Caco-2 (cell line): ENCODE measurements at places on chromosomes 4 and X.

GRCh38 chr4:174434455-174434854 is 87.8 kb downstream of the HPGD start:
- DNase-seq: no peak

DNA sequence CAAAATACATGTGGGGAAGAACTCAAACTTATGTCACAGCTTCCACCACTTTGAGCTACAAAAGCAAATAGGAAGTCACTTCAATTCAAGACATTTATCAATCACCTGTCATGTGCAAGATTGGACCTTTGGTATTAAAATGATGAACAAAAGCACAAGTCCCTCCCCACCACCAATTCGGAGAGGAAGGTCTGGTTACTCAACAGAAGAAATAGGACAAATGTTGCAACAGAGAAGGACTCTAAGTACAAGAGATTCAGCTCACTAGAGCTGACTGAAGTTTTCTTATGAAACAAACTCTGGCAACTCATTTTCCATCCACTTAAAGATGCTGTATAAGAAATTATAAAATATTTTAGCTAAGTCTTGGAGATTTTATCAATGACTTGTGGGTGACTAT is 16.0 kb upstream of the MMRN1 start:
- no peak for DNase-seq

DNA sequence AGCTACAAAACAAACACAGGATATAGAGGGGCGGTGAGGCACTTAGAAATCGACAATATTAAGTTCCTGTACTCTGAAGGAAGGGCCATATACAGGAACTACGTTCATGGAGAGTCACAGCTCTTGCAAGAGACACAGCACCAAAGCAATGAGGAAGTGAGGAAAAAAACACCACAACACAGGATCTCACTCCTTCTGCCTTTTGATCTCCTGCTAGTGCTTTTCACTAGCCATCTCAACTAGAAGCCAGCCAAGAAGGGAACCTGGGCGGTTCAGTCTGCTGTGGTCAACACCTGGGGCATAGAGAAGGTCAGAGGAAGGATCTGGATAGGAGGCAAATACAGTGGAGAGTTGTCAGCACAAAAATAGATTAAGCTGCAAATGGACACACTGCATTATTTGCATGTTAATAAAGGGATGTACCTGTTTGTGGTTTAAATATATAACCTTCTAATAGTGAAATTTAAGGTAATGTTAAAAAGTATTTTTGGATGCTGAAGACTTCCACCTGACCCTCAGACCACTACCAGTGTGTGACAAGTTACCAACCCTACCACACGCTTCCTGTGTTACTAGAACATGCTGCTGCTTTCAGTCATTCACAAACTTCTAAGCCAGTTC is 104.6 kb downstream of the DTHD1 start:
- no peak for DNase-seq

DNA sequence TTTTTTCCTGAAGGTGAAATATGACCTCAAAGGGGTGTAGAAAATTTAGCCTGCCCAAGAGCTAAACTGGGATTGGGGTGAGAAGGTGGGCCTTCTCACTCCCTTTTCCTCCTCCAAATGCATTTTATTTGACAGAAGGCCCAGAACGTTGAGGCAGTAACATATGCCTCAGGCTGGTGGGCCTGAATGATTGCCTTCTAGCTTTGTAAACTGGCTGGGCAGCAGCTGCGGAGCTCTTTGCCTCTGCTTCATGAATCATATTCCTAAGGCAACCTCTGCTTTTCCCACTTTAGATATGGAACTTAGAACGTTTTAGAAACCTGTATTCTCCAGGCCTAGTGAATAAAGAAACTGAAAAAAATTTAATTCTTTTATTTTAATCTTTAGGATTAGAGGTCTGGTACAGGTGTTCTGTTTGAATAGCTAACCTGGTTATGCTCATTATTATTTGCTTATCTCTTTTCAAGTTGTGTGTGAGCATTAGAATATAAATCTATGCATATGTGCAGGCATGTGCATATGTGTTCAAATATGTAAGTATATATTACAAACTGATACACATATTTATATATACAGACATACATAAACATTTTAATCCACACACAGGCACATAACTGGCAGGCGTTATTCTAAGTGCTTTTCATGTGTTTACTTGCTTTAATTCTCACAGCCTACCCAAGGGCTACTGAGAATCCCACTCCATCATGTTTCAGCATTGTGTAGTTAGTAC is 11.5 kb downstream of the PRDM8 start:
- DNase-seq: no peak

- DNase-seq: no peak
Measured at GRCh38 chrX:13968198-13968597, 61.5 kb downstream of the GEMIN8 start.

- DNase-seq: no peak
Measured at GRCh38 chrX:20445109-20445508, 178.4 kb upstream of the RPS6KA3 start.

- DNase-seq: no peak
Measured at GRCh38 chrX:121581885-121582284, 534.5 kb downstream of the GLUD2 start.

GRCh38 chrX:82219129-82219528 is 1017.2 kb downstream of the SH3BGRL start:
- no peak for DNase-seq

DNA sequence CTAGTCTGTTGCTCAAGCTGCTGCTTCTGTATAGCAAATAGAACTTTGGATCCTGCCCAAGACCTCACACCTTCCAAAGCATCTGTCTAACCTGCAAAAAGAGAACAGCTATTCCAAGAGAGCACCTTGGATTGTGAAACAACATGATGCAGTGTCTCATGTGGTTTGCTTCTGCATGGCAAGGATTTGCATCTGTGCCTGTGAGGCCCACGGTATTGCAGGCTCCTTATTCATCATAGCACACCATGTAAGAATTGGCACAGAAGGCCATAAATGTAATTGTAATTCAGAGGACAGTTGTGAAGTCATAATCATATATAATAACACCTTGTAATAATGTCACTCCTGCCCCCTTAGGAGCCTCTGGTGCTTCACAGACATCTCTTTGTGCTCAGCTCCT is 147.1 kb downstream of the ZNF674 start:
- no peak for DNase-seq

DNA sequence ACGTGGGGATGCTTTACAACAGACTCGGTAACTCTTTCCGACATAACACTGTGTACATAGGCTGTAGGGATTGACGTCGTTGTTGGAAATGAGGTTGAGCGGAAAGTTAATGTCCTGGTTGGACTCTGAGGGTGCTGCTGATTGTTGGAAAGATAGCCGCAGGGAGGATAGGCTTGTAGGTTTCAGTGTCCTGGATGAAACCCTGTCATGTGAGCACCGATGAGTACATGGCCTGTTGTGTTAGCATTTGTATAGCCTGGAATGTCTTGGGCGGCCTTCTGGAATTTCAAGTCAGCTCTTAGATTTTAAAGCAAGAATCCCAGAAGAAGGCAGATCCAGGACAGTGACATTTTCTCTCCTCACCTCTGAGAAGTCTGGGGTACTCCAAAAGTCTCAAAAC is 63.3 kb downstream of the TBC1D14 start:
- DNase-seq: no peak

DNA sequence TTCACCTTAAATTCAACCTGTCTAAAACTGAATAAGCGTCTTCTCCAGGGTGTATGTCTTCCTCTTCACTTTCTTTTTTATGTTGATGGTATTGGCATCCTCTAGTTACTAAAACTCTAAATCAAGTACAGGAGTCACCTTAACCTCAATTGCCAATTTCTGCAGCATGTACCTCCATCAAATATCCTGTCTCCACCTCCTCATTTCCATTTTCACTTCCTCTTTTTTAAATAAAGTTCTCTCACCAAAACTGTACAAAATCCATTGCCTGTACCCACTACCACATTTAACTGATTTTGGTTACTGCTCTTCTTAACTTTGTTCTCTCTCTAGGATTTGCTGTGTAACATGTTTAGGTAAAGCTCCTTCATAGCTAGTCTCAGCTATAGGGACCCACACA is 9.2 kb upstream of the NPFFR2 start:
- no peak for DNase-seq

GRCh38 chr4:89142691-89143669 is 31.6 kb downstream of the TIGD2 start:
- no peak for DNase-seq

DNA sequence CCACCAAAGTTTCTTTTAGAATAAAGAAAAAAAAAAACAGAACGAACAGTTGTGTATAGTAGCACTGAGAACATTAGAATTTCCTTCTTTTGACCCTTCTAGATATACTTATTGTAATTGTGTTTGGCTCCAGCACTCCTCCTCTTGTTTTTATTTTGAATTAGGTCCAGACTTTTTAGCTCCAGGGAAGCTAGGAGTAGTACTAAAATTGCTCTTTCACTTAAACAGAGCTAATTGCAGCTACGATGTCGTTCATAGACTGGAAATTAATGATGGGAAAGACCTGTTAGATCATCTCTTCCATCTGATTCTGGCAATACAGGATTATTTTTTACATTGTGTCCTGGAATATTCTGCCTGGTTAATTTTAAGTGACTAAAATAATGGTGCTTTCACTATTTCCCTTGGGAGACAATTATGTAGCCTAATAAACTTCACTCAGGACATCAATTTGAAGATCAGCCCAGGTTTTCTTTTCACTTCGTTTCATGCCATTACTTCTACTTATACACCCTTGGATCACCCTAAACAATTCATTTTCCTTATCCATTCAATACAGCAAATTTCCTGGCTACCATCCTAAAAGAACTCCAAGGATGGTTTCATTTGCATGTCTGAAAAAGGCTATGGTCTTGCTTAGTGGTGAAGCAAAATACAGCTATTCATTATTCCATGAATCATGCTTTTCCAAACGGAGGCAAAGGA is 480.8 kb upstream of the TECRL start:
- no peak for DNase-seq

- no peak for DNase-seq
Measured at GRCh38 chr4:85557016-85557901, 82.3 kb downstream of the ARHGAP24 start.

GRCh38 chrX:43865791-43866190 is 16.5 kb downstream of the MAOB start:
- no peak for DNase-seq

GRCh38 chr4:152279234-152279566 is 256.7 kb downstream of the FBXW7 start:
- no peak for DNase-seq

- DNase-seq: no peak
Measured at GRCh38 chrX:154355094-154355775, 19.2 kb downstream of the FLNA start.

GRCh38 chr4:54540931-54541330 is 116.8 kb upstream of the KIT start:
- no peak for DNase-seq

GRCh38 chrX:9677098-9677739 is 88.4 kb downstream of the GPR143 start:
- no peak for DNase-seq

DNA sequence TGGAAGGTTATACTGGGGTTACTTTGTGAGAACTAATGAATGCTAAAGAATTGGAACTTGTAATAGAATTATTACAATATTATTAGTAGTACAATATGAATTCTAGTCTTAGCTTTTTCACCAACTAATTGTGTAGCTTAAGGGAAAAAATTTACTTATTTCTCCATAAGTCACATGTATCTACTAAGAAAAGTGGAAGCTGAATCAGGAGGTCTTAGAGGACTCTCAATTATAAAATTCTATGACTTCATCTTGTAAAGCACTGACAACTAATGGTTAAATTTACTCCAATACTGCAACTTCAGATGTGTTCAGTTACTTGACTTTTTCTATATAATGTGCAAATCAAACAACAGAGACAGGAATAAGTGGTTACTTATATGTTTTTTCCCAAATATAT is 899 bp upstream of the TMPRSS11D start:
- DNase-seq: no peak

- DNase-seq: no peak
Measured at GRCh38 chrX:119230850-119231249, 5.2 kb upstream of the PGRMC1 start.
